ENCODE measurements at places on chromosomes 2 and 18.

- no peak for DNase-seq
These were observed 2.5 kb downstream of the ATP9B start for GRCh38 chr18:79071503-79072210.

GRCh38 chr2:127630096-127630863 lies 15.7 kb upstream of the GPR17 start:
- DNase-seq: no peak

DNA sequence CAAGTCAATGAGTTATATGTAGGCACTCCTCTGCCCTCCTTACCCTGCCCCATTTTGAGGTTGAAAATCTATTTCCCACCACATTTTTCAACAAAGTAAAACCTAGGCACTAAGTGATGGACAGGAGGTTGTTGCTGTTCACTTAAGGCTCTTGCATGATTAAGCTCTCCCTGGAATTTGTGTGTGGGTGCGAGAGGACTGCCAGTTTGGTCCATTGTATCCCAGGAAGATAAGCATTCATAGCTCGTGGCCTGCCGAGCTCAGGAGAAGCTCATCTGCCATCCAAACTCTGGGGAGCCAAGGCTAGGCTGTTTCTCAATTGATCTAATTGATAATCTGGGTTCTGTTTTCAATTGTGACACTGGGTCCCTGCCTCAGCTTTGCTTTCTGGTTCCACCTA lies 4.7 kb upstream of the MAP4K4 start:
- DNase-seq: no peak

GRCh38 chr2:217365656-217366055 lies 505.8 kb upstream of the TNP1 start:
- no peak for DNase-seq

GRCh38 chr18:31510319-31510718 lies 12.3 kb downstream of the DSG2 start:
- DNase-seq: no peak

GRCh38 chr2:111122631-111123421 lies 2.1 kb downstream of the BCL2L11 start:
- peak; percentile 24 for DNase-seq

- no peak for DNase-seq
These were observed 12.6 kb upstream of the ICA1L start for GRCh38 chr2:202883987-202884675.

DNA sequence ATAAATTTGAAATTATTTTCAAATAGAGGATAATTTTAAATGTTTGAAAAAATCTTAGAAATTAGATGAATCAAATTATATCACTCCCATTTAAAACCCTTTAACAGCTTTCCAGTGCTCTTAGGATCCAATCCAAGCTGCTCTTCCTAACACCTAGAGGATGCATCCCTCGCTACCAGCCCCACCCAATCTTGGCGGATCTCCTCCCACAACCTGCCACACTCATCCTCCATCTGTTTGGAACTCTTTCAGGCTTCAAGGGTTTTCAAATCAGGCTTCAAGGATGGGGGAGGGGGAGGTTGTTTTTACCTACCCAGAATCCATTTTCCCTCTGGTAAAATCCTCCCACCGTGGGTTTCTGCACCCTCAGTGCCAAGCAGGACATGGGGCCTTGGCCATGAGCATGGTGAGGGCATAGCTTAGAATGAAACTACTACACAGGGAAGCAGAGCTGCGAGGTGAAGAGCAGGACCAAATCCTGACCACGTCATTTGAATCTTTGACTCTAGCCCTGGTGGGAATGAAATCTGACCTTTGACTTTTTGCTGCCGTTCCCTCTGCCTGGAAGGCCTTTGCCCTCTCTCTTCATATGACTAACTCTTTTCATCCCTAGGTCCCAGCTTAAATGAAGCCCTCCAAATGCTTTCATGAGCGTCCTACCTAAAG lies 113.0 kb upstream of the MAPRE2 start:
- no peak for DNase-seq

- DNase-seq: no peak
These were observed 168.0 kb upstream of the KLF7 start for GRCh38 chr2:207333599-207334300.

- no peak for DNase-seq
These were observed 693.9 kb upstream of the ID2 start for GRCh38 chr2:7987992-7988391.
